ENCODE measurements at places on chromosomes 6 and 20.

DNA sequence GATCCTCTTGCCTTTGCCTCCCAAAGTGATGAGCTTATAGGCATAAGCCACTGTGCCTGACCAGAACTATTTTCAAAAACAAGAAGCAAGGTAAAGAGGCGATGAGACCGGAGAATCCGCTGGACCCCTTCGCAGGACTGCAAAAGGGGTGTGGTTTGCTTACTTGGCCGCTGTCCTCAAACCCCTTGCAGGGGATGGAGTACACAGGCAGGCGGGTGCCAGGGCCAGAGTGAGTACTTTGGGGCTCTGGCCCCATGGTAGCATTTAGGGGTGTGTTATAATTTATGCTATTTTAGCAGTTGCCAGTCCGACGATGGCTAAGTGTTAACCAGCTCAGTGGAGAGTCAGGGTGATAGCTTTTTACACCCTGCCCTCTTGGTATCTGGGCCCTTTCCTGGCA, 1454.9 kb downstream of the HACE1 start:
- DNase-seq: no peak

GRCh38 chr20:32110173-32110704, 725 bp downstream of the TM9SF4 start:
- no peak for DNase-seq

DNA sequence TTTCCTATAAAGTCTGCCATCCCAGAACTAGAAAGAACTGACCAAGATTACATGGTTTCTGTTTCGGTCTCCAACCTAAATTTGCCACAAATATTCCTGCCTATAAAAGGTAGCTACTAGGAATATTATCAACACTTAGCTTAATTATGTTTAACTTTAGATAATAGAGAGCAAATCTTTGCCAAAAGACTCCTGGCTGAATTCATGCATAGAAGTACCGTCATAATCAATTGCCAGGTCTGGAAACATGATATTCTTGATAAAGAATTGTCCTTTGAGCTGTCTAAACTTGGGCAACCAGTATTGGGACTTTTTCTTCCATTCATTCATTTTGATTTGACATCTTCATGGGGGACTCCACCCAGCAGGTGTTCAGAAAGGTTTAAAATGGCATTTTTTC, 22.4 kb downstream of the CALHM6 start:
- DNase-seq: no peak

GRCh38 chr6:111210194-111210728, 123.0 kb downstream of the SLC16A10 start:
- peak; percentile 18 for DNase-seq

GRCh38 chr6:146335336-146335735, 208.3 kb upstream of the RAB32 start:
- DNase-seq: no peak

GRCh38 chr6:127107916-127108315, 10.6 kb upstream of the RSPO3 start:
- DNase-seq: no peak

DNA sequence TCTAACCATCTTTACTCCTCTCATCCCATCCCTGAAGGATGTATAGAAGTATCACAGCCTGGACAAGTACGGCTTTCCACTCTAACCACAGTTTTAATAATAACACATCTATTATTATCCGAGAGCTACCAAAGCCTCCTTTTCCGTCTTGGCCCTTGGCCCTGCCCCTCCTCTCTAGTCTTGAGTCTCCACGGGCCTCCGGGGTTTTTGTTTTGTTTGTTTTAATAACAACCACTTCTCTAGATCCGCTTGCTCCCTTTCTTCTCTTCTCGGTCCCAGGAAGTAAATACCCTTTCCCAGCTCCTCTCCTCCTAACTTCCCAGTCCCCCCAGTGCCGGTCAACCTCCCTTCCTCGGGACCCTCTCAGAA, 661 bp downstream of the LCA5 start:
- no peak for DNase-seq

DNA sequence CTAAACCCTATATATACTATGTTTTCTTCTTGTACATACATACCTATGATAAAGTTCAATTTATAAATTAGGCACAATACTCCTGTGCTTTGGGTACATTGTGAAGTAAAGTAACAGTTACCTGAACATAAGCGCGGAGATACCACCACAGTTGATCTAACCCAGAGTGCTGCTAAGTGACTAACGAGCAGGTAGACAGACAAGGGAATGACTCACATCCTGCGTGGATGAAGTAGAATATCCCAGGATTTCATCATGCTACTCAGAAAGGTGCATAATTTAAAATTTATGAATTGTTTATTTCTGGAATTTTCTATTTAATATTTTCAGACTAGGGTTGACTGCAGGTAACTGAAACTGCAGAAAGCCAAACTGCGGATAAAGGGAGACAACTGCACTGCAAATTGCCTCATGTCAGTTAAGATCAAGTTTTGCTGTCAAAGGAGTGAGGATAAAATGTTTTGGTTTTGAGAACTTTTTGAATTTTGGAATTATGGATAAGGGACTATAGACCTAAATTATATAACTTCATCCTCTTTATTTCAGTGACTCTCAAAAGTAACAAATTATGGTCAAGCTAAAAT, 14.4 kb downstream of the MKKS start:
- DNase-seq: no peak

DNA sequence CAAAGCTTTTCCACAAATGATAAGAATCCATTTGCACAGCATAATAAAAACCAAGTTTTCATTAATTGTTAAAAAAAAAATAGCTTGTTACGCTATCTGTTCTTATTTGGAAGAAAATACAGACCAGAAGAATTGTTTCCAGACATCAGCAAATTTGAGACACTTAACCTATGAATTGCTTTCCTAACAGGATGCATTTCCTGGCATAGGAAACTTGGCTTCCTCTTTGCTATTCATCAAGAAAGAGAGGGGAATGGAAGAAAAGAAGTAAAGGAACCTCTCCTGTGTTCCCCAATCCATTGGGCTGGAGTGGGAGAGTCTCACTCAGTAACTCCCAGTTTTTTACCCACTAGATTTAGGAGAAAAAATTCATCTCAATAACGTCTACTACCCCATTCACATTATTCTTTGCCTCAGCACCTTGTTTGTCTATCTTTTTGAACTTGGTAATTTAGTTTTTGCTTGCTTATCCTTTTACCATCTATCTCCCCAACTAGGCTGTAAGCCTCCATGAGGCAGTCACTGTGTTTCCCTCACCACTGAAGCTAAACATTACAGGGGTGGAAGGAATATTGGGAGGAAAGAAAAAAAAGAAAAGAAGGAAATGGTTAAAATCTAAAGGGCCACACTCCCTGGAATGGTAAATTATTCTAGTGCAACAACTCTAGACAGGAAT, 150.3 kb downstream of the COL21A1 start:
- peak; percentile 74 for DNase-seq

DNA sequence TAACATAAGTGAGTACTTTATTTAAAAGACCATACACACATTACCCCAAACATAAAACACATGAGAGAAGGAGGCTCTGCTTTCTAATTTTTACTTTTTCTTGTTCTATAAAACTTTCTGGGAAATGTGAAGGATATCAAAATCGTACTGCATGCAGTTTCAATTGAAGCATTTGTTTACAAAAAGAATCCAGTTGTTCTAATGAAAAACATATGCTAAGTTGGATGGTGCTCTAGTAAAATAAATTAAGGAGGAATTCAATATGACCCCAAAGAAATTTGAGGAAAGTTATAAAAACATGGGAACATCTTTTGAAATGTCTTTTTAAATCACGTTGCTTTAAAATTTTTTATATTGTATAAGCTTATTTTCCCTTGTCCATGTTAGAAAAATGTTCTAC, 37.6 kb downstream of the OR2B6 start:
- DNase-seq: no peak

GRCh38 chr20:62066339-62066982, 780 bp upstream of the TAF4 start:
- no peak for DNase-seq

GRCh38 chr20:37525810-37526209, 1.9 kb downstream of the BLCAP start:
- DNase-seq: no peak

- no peak for DNase-seq
Measured at GRCh38 chr6:934686-935085, 241.7 kb upstream of the EXOC2 start.

- no peak for DNase-seq
Measured at GRCh38 chr20:60013296-60014139, 55.3 kb downstream of the CDH26 start.

DNA sequence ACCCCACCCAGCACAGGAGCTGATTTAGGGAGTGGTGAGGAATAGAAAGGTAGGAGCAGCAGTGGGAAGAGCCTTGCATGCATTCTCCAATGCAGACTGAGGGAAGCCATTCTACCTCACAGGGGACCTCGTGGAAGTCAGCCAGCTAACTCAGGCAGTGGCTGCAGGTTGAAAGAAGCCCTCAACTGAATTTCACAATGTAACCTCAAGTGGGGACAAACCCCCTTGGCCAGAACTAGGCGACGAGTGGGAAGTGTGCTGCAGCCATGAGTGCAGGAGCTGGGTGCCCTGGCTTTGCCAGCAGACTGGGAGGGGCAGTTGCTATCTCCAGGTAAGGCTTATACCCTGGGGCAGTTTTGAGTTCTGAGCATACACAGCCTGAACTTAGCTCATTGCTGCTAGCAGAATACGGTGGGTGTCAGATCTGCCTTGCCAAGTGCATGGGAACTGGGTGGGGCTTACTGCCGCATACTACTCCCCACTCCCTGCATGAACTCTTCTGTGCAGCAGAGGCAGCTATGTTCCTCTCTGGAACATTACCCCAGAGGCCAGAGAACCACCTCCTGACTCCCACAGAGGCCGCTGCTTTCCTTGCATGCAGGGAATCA, 126.5 kb downstream of the CDK19 start:
- DNase-seq: no peak

DNA sequence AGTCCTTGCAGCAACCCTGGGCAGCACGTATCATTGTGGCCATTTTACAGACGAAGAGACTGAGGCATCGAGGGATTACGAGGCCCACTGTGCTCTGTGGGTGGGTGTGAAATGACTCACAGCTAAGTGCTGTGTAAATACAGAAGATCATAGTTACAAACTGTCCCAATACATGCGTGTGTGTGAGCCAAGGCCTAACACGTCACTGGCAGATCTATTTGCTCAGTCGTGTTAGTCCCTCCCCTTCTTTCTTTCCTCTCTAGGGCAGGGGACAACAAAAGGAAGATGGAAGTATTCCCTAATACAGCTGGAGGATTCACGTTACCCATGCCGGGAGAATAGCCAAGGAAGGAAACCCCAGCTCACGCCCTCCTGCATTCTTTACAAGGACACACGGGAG, 175.9 kb downstream of the CDC5L start:
- no peak for DNase-seq

DNA sequence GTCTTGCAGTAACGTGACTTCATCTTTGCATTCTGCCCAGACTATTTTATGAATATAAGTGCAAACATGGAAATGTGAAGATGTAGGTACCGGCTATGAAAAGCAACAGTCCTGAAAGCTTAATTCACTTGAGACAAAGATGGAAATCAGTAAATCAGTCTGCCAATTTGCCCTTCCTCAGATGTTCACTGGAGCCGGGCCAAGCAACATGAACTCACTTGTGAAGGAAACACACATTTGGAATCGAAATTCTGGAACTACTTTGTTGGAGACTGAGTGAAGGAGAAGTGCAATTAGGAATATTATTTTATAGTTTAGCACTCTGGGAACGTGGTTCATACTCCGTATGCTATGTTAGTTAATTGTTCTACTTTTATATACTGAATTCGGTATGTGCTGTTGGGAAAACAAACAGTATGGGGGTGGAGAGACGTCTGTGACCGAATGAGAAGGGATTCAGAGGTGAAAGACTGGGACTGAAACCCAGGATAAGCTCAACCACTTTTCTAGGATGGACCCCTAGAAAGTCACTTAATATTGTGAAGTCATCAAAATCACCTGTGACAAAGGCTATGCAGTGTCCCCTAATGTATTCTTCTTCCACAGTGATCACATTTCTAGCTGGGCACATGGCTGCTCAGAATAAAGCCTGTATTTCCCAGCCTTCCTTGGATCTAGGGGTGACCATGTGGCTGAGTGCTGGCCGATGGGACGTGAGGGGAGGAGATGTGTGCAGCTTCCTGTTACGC, 95.5 kb downstream of the PREX1 start:
- peak; percentile 82 for DNase-seq

- DNase-seq: no peak
Measured at GRCh38 chr6:63349401-63349800, 29.6 kb upstream of the LGSN start.

DNA sequence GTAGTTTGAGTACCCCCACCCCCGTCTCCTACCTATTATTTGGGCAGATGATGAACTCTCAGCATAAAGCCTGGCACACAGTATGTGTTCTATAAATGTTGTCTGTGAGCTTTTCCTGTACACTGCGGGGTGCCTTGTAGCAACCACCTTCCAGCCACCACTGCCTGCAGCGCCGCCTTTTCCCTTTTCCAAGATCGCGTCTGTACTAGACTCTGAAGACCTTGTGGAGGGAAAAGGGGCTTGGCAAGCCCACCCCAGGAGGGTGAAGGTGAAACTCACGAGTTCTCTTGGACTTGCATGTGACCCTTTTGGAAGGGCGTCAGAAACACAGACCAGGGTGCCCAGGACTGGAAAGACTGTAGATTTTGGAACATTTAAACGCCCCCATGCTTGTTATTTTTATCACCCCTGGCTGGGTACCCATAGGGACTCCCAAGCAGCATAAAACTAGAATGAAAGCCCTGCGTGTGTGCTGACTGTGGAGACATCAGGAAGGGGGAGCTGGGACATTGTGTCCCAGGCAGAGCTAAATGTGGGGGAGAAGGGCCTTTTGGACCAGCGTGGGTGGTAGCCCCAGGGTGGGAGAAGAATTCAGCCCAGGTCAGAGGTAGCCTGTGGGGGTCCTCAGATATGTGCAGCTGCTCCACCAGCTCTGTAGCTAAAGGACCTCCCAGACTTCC, 8.3 kb downstream of the BAK1 start:
- no peak for DNase-seq

- DNase-seq: no peak
Measured at GRCh38 chr20:48823960-48824498, 3.8 kb downstream of the PREX1 start.

- no peak for DNase-seq
Measured at GRCh38 chr6:3310703-3311102, 52.0 kb downstream of the PSMG4 start.

DNA sequence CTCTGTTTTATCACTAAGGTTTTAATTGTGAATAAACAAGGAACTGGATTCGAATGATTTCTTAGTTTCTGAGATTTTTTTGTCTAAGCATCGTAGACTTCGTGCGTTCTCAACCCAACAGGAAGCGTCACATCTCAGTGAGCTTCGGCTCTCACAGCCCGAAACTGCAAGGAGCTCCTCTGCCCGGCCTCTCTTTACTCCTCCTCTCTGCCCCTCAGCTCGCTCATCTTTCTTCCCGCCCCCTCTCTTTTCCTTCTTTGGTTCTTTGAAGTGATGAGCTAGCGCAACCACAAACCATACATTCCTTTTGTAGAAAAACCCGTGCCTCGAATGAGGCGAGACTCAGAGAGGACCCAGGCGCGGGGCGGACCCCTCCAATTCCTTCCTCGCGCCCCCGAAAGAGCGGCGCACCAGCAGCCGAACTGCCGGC, 480 bp upstream of the NT5E start:
- DNase-seq: no peak
